Thymus (tissue), 14 donors: ENCODE measurements at places on chromosomes 6 and 20.

GRCh38 chr6:156970595-156971112 is 193.5 kb downstream of the ARID1B start:
- DNase-seq: no peak

DNA sequence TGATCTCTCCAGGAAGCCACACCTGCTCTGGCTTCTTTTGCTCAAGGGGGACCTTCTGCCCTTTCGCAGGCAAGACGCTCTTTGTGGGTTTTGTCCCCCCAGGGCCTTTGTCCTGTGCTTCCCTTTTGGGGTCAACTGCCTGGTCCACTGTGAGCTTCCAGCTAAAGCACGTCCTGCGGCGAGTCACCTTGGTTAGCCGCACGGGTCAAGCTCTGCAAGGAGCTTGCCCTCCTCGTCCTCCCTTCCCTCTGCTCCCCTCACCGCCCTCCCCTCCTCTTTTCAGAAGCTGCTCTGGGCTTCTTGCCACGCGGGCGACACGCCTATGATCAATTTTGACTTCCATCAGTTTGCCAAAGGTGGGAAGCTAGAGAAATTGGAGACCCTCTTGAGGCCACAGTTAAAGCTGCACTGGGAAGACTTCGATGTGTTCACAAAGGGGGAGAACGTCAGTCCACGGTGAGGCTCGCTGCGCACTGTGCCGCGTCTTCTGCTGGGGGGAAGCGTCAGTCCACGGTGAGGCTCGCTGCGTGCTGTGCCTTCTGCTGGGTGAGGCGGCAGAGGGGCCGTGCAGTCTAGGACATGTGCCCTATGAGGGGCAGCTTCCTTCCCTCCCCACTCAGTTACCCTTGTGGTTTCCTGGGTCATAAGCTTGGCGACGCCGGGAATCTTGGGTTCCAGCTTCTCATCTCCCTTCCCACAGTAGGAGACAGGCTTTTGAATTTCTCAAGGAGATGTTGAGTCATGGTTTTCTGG is 80.2 kb downstream of the SYNJ2 start:
- DNase-seq: no peak

GRCh38 chr6:161736781-161737292 is 463.0 kb upstream of the AGPAT4 start:
- no peak for DNase-seq

GRCh38 chr6:131646249-131646670 is 9.2 kb downstream of the ENPP3 start:
- DNase-seq: no peak

GRCh38 chr6:30711758-30712380 is 5.2 kb downstream of the MDC1 start:
- DNase-seq: no peak
